ENCODE measurements at places on chromosomes 5 and 9.

GRCh38 chr5:134132372-134133187, 18.1 kb downstream of the TCF7 start:
- no peak overlapping the region for H3K27ac ChIP-seq
- H3K27me3 ChIP-seq, result no peaks in the 10 kb centered on the region
- H3K4me3 ChIP-seq, result no peak overlapping the region
- H3K36me3 ChIP-seq, result no peaks in the 10 kb centered on the region
- DNase-seq, result no peak
- no peaks in the 10 kb centered on the region for H3K4me1 ChIP-seq

GRCh38 chr9:110013064-110013463, 194.9 kb downstream of the C9orf152 start:
- H3K27ac ChIP-seq, result no peak overlapping the region
- no peaks in the 10 kb centered on the region for H3K27me3 ChIP-seq
- H3K4me3 ChIP-seq, result no peak overlapping the region
- no peak for DNase-seq

GRCh38 chr9:18569941-18570630, 96.1 kb downstream of the ADAMTSL1 start:
- peaks cover 6% of the 10 kb centered on the region for H3K4me1 ChIP-seq
- H3K27ac ChIP-seq, result no peak overlapping the region
- no peaks in the 10 kb centered on the region for H3K27me3 ChIP-seq
- H3K36me3 ChIP-seq, result no peaks in the 10 kb centered on the region
- DNase-seq, result no peak

GRCh38 chr5:312845-313244, 8.7 kb upstream of the AHRR start:
- H3K36me3 ChIP-seq, result no peaks in the 10 kb centered on the region
- no peaks in the 10 kb centered on the region for H3K4me1 ChIP-seq
- no peak overlapping the region for H3K4me3 ChIP-seq
- no peak overlapping the region for H3K27ac ChIP-seq
- no peaks in the 10 kb centered on the region for H3K27me3 ChIP-seq

GRCh38 chr5:180391276-180391675, 38.1 kb upstream of the GFPT2 start:
- no peaks in the 10 kb centered on the region for H3K27me3 ChIP-seq
- no peaks in the 10 kb centered on the region for H3K36me3 ChIP-seq
- no peak overlapping the region for H3K4me3 ChIP-seq
- H3K27ac ChIP-seq, result no peak overlapping the region
- no peaks in the 10 kb centered on the region for H3K4me1 ChIP-seq
- no peak for DNase-seq

DNA sequence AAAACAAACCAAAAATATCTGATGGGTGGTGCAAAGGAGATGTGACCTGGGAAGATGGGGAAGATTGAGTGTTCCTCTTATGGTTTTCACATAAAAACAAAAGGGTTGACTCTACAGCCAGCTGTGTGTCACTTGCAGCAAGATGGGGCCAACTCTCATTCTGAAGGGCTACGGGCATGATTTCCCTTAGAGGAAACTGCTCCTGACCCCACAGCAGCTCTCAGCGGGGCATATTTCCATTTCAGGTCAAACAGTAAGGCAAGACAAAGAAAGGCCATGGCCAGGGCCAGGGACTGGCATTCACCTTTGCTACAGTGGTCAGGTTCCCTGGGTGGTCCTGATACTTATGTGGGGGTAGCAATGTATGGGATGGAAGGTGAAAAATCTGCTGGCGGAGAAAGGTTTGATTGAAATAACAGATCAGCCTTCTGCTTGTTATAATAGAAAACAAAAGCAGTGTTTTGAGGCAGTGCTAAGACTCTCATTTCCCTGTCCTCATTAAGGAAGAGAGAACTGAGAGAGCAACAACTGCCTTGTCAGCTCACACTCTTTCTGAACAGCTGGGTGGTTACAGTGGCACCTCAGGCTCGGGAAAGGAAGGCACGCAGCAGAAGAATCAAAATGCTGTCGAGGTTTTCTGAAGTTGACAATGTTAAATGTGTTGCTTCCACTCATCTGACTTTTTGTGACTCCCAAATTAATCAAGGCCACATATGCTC, 120.7 kb upstream of the PCA3 start:
- no peak overlapping the region for H3K27ac ChIP-seq
- H3K4me1 ChIP-seq, result no peaks in the 10 kb centered on the region
- DNase-seq, result no peak
- H3K27me3 ChIP-seq, result no peaks in the 10 kb centered on the region

DNA sequence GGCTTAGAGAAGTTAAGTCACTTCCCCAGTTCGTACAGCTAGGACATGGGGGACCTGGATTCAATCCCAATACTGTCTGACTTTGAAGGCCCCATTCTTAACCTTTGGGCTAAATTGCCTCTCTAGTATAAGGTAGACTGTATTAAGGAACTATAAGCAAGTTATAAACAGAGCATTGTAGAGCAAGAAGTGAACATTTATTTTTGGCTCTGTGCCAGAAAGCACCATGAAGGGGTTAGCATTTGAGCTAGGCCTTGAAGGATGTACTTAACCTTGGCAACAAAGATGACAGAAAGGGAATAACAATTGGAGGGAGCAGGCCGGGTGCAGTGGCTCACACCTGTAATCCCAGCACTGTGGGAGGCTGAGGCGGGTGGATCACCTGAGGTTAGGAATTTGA, 32.8 kb downstream of the GALNT10 start:
- DNase-seq, result no peak
- no peaks in the 10 kb centered on the region for H3K4me1 ChIP-seq
- no peak overlapping the region for H3K4me3 ChIP-seq
- no peak overlapping the region for H3K27ac ChIP-seq

DNA sequence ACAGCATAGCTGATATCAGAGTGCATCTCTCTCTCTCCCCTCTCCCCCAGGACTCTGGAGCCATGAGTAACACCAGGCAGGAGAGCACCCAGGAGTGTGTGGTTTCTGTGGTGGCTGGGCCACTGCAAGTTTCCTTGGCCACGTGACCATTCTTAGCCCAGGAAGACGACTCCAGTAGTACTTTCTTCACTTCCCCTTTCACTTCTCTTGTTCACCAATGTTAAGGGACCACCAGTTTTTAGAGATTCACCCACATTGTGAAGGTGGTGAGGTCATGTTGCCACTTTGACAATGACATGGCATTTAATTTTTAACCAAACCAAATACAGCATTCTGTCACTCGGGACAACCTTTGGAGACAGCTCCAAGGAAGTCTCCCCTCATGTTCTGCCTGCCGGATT, 17.9 kb upstream of the DAPK1 start:
- H3K36me3 ChIP-seq, result no peaks in the 10 kb centered on the region
- no peak overlapping the region for H3K4me3 ChIP-seq
- H3K4me1 ChIP-seq, result no peaks in the 10 kb centered on the region
- no peak overlapping the region for H3K27ac ChIP-seq
- no peaks in the 10 kb centered on the region for H3K27me3 ChIP-seq

DNA sequence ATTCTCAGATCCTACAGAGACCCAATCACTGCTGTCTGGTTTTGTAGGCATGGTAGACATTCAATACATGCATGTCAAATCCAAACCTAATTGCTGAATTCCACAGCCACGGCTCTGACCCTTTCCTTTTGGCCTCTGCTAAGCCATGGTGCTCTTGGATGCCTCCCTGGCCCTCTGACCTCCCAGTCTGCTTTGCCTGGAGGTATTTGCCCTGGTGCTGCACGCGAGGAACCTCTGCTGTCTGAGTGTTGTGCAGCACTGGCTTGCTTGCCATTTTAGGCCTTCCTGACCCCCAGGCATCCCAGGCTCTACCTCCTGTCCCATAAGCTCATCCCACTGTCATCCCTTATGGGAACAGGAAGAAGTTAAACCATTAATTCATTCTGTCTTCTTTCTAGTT, 60.9 kb downstream of the DOCK2 start:
- no peak overlapping the region for H3K4me3 ChIP-seq
- no peak overlapping the region for H3K27ac ChIP-seq
- DNase-seq, result no peak

DNA sequence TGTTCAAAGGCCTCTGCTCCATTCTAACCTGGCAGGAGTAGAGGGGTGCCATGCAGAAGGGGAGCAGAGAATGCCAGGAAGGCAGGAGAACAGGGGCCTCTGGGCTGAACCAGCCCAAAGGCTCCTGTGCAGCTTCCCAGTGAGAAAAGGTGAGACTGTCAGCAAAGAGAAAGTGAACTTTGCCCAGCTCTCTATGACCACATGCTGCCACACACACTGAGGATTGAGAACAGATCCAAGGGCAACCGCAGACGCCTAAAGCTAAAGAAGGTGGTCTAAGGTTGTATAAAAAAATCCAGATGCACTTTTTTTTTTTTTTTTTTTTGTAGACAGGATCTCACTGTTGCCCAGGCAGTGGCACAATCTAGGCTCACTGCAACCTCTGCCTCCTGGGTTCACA, 51.4 kb downstream of the ALDH7A1 start:
- no peaks in the 10 kb centered on the region for H3K36me3 ChIP-seq
- no peak overlapping the region for H3K27ac ChIP-seq
- no peaks in the 10 kb centered on the region for H3K4me1 ChIP-seq
- DNase-seq, result no peak
- no peaks in the 10 kb centered on the region for H3K27me3 ChIP-seq
- H3K4me3 ChIP-seq, result no peak overlapping the region

DNA sequence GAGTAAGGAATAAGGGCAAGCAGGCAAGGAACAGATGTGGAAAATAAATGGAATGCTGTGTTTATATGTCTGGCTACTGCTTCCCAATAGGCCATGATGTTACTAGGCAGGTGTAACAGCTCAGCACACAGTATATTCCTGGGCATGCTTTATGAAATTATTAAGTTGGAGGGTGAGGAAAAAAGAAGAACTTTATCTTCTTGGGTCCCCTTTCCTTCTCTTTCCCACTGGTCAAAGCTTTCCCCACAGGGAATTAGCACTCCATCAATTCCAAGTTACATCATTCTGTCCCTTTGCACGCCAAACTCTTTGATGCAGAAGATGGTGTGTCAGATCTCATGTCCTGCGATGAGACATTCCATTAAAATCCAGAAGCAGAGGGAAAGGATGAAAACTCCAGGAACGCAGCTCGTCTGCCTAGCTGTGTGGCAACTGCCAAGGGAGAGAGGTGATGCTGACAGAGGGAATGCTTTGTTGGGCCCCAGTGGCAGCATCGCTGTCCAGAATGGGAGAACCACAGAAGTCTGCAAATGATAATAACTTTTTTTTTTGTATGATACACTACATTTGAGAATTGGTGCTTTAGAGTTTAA, 447.3 kb upstream of the ARRDC3 start:
- H3K4me3 ChIP-seq, result no peak overlapping the region
- no peak for DNase-seq
- no peaks in the 10 kb centered on the region for H3K36me3 ChIP-seq
- no peaks in the 10 kb centered on the region for H3K27me3 ChIP-seq
- no peak overlapping the region for H3K27ac ChIP-seq

- H3K27ac ChIP-seq, result peak within 1 kb of the TSS; percentile 96
- peak within 1 kb of the TSS; percentile 89 for H3K4me3 ChIP-seq
- no peaks in the 10 kb centered on the region for H3K27me3 ChIP-seq
- DNase-seq, result no peak
Measured at GRCh38 chr9:93576258-93577077, at the start of gene PHF2. Gene PHF2, plus strand, starts transcription at chr9:93576584. Its CDS starts 190 bp downstream, at chr9:93576774.

DNA sequence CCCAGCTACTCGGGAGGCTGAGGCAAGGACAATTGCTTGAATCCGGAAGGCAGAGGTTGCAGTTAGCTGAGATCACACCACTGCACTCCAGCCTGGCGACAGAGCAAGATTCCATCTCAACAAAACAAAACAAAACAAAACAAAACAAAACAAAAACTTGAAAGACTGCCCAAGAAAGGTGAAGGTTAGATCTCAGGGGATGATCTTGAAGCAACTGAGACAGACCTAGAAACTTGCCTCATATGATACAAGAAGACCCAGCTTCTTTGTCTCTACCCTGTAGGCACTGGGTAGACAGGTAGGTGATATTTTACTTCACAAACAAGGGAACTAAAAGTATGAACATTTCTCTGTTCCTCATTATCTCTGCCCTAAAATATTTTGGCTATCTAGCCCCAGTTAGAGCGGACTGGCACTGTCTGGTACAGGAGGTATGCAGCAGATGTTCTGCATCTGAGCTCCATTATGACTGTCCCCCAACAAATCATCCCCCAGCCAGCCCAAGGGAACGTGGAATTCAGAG, 26.3 kb upstream of the SHOC1 start:
- H3K36me3 ChIP-seq, result no peaks in the 10 kb centered on the region
- DNase-seq, result no peak
- H3K4me1 ChIP-seq, result no peaks in the 10 kb centered on the region
- H3K27me3 ChIP-seq, result no peaks in the 10 kb centered on the region

DNA sequence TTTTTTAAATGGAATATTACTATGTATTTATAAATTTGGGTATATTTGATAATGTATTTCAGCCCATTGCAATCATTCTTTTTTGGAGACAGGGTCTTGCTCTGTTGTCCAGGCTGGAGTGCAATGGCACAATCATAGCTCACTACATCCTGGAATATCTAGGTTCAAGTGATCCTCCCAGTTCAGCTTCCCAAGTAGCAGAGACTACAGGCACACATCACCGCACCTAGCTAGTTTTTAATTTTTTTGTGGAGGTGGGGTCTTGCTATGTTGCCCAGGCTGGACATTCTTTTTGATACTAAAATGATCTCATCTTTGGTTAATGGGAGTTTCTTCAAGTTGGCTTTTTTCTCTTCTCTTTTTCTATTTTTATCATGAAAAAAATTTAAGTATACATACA, 91.3 kb downstream of the UNC13B start:
- no peaks in the 10 kb centered on the region for H3K4me1 ChIP-seq
- H3K4me3 ChIP-seq, result no peak overlapping the region
- no peaks in the 10 kb centered on the region for H3K36me3 ChIP-seq
- H3K27me3 ChIP-seq, result no peaks in the 10 kb centered on the region

- DNase-seq, result no peak
- H3K27ac ChIP-seq, result no peak overlapping the region
- no peak overlapping the region for H3K4me3 ChIP-seq
- H3K4me1 ChIP-seq, result no peaks in the 10 kb centered on the region
Measured at GRCh38 chr5:112004867-112005622, 248.1 kb upstream of the NREP start.

DNA sequence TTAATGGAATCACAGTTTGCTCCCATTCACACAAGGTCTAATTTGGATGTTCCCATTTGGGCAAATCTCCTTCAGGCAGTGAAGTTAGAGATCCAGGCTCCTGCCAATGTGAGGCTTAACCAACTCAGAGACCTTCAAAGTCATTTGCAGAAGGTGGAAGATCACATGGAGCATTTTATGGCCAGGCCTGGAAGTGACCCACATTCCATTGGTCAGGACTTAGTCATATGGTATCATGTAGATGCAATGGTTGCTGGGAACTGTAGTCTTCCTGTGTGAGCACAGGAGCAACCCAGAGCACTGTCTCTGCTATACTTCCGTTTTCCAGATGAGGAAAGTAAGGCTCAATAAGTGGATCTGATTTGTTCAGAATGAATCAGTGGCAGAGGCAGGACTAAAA, 292.7 kb upstream of the SMARCA2 start:
- H3K4me1 ChIP-seq, result no peaks in the 10 kb centered on the region
- H3K4me3 ChIP-seq, result no peak overlapping the region
- H3K27ac ChIP-seq, result no peak overlapping the region
- DNase-seq, result no peak
- H3K27me3 ChIP-seq, result no peaks in the 10 kb centered on the region
- H3K36me3 ChIP-seq, result no peaks in the 10 kb centered on the region

DNA sequence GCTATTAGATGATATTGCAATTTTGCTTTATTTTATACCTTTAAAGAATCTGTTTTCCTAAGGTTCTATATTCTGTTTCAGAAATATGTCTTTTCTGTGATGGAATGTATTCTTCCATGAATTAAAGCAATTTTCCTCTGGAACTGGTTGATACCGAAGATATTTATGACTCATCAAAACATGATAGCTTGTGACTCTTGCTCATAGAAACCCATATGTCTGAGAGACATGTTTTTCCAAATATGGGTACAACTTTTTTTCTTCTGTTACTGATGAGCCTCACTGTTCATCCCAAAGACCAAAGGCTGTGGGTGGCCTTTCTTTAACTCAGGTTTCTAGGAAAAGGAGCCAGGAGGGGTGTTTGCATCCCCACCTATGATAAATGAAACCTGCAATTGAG, 126.1 kb upstream of the PAPPA start:
- no peak for DNase-seq
- H3K4me3 ChIP-seq, result no peak overlapping the region
- no peaks in the 10 kb centered on the region for H3K36me3 ChIP-seq
- H3K27ac ChIP-seq, result peak overlapping the region; percentile 72
